Vagina (tissue), 2 donors: ENCODE measurements at places on chromosomes 16 and 17.
A peak's percentile ranks its signal among the peaks of the same experiment; 100 is the strongest.

GRCh38 chr17:32350666-32351418 lies 885 bp downstream of the ZNF207 start:
- DNase-seq = no peak

- no peak for DNase-seq
Observed at GRCh38 chr17:263773-264172, 82.3 kb upstream of the DOC2B start.

GRCh38 chr16:28895609-28896008 lies 17.3 kb downstream of the ATP2A1 start:
- no peak for DNase-seq

DNA sequence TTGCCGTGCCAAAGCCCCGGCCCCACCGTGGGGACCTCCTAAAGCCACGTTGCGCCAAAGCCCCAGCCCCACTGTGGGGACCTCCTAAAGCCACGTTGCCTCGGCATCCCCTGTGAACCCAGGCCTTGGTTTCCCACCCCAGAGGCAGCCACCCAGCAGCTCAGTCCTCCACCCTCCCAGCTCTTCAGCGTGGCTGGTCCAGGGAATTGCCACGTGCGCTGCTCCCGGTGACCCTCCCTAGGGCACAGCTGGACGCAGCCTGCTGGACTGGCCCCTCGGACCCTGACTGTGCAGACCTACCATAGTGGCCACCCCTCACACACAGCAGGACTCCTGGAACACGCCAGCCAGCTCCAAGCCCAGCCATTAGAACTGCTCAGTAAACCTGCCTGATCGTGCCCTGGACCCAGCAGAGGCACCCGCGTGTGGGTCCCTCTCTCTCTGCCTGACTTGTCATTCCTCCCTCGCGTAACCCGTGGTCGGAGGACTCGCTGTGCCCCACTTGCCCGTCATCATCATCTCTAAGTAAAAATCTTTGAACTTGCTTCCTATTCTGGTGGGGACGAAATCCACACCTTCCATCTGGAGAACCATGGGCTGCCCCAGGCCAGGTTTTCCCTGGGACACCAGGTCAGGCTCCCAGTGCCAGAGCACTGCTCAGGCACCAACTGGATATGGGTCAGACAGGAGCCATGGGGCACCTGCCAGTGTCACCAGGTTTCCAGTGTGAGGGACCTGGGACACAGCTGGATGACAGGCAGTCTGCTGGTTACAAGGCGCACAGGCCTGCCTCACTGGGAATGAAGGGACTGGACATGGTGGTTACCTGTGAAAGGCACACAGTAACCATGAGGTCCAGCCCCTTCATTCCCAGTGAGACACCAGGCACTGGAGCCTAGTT lies 5.6 kb downstream of the CIAO3 start:
- no peak for DNase-seq

GRCh38 chr16:15403392-15403995 lies 7.9 kb downstream of the MPV17L start:
- DNase-seq = no peak

GRCh38 chr17:78738698-78739097 lies 43.4 kb downstream of the CYTH1 start:
- DNase-seq = no peak

DNA sequence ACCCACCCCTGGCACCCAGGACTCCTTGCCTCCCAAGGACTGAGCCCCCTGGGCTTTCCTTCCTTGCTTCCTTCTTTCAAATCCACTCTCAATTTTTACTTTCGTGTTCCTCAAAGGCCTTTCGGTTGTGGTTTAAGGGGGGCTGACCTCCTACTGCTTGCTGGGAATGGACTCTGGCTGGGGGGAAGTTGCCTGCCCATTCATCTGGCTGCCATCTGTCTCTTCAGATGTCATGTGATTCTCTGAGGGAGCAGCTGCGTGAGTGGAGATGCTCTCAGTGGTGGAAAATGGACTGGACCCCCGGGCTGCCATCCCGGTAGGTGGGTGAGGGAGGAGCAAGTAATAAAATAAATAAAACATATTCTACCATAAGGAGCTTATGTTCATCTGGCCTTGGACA lies 93.8 kb upstream of the RPRML start:
- no peak for DNase-seq

DNA sequence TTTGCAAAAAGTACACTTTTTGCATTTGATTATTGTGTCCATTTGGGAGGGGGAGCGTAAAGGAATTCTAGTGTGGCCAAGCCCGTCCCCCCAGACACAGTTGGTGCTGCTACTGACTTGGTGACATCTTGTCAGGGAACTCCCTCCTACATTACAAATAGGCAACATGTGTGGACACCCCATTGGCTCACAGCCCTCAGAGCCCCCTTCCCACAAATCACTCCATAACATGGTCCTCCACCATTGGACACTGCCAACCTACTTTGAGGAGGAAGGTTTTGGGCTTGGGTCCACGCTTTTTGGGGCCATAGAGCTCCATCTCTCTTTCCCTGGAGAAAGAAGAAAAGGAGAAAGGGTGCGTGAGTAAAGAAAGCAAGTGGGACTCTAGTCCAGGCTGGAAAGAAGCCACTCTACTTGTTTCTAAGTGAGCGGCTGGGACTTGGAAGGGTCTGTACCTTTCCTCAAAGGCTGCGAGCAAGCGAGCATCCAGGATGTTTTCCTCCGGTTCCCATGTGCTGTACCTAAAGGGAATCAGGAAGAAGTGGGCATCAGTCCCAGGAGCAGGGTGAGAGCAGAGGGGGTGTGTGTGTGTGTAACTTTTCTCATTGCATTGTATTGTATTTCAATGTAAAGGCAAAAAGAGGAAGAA lies 958 bp downstream of the CBX8 start:
- no peak for DNase-seq

GRCh38 chr16:10865991-10866966 lies 10.7 kb upstream of the CIITA start:
- DNase-seq = no peak

GRCh38 chr16:80948886-80949493 lies 57.7 kb downstream of the CMC2 start:
- no peak for DNase-seq

DNA sequence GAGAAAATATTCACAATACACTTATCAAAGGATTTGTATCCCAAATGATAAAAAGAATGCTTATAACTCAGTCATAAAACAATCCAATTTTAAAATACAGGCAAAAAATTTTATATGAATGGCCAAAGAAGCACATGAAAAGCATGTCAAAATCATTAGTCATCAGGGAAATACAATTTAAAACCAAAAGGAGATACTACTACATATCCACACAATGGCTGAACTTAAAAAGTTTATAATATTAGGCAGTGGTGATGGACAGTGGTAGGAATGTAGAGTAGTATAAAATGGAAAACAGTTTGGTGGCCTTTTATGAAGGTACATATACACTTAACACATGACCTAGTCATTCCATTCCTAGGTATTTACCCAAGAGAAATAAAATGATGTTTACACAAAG lies 12.2 kb downstream of the CMC2 start:
- no peak for DNase-seq

- no peak for DNase-seq
Observed at GRCh38 chr17:1231456-1231855, 38.8 kb upstream of the BHLHA9 start.

DNA sequence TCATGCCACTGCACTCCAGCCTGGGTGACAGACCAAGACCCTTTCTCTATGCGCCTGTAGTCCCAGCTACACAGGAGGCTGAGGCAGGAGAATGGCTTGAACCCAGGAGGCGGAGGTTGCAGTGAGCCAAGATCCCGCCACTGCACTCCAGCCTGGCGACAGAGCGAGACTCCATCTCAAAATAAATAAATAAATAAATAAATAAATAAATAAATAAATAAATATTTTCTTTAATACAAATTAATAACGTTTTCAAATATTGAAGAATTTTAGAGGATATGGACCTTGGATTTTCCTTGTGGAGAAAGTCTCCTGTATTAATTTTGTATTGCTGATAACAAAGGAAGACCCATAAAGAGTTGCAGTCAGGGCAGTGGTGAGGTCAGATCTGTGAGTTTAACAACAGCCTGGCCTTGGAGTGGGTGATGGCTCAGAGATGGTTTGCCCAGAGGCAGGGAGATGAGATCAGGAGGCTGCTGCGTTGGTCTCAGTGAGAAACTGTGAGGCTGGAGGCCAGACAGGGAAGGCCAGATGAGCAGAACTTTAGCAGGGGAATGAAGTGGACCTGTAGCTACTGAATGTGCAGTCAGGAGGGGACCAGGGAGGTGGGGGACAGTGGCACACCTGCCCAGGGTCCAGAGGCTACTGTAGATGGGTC lies 4.4 kb upstream of the ASGR1 start:
- no peak for DNase-seq

- peak; percentile 81 for DNase-seq
Observed at GRCh38 chr16:88202207-88202745, 180.5 kb upstream of the ZNF469 start.

DNA sequence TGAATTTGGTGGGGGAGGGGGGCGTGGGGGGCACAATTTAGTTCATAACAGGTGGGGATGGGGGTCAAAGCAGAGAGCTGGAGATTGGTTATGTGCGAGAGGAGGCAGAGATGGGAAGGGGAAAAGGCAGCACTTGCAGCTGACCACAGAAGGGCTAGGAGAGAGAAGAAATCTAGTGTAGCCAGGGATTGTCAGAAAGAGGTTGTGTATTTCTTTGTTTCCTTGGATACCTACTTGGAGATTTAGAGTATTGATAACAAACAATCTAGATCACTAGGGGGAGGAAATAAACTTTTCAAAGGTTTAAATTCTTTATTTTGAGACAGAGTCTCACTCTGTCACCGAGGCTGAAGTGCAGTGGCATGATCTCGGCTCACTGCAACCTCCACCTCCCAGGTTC lies 47.1 kb upstream of the YPEL2 start:
- DNase-seq = no peak

- DNase-seq = no peak
Observed at GRCh38 chr17:29359777-29360176, 30.4 kb upstream of the TAOK1 start.

DNA sequence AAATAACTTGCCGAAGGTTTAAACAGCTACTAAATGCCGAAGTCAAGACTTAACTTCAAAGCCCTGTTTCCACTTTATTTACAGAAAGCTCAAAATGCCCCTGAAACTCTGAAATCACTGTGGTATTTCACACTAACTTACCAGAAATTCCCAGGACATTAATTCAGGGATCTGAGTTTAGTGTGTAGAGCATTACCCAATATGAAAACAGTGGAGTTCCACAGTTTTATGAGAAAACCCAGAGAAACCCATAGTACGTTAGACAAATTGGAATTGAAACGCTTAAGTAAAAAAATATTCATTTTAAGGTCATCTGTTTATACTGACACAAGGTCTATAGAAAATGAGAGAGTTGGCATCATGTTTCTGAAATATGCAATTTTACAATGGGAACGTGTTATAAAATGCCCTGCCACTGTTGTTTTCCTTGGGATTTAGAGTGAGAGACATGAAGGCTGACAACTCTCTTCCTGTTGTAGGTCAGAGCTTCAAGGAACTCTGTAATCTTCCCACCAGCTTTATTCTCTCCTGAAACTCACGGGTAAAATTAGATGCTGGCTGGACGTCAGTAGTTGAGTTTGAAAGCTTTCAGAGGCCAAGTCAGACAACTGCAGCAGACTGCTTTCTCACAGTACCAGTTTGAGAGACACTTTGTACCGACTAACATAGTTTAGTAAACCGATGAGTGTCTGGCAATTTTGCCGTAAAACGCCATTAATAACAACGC lies 139.4 kb upstream of the TBX2 start:
- no peak for DNase-seq

DNA sequence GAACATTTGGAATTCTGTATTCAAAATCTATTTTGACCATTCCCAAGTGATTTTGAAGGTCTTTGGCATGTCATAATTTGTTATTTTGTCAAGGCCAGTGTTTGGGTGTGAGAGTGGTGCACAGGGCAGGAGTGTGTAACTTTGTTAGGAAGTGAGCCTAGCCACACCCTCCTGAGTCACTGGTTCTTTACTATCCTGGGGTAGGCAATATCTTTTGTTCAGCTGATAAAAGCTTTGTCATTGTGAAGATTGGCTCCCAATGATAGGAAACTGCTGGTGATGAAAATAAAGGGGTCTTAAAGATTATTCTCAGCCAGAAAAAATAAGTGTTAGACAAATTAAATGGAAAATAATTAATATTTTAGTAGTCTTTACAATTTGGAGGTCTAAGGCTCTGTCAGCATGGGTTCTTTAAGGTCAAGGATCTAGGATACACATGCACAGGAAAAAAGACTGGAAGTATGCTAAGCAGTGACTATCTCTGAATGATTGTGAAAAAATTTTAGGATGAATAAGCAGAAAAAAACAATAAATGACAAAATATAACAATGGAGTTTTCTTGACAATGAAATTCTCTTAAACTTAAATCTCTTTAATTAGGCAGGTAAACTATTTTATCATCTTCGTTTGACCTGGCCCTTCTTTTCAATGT lies 5.1 kb downstream of the UBN1 start:
- DNase-seq = no peak

DNA sequence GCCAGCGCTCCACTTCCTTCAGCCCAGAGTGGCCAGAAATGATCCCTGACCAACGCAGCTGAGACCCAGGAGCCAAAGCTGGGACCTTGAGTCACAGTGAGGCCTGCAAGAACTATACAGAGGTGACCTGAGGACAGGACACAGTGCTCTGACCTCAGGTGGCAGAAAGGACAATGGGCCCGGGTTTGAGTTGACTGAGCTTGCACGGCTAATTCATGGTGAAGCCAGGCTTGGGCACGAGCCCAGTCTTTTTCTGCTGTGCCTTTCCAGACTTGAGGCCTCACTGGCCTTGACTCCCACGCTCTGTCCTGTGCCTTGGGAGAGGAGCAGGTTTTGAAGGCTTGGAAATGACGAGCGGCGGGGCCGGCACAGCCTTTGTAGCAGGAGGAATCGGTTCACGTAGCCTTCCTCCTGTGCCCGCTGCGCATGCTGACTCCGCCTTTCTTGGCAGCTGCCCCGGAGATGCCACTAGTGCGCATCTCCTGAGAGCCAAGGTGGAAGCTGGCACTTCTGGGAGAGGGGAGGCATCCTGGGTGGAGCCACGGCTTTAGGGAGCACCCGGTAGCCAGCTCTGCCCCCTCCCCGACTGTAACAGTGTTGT lies 34.9 kb downstream of the NDEL1 start:
- DNase-seq = peak; percentile 82

DNA sequence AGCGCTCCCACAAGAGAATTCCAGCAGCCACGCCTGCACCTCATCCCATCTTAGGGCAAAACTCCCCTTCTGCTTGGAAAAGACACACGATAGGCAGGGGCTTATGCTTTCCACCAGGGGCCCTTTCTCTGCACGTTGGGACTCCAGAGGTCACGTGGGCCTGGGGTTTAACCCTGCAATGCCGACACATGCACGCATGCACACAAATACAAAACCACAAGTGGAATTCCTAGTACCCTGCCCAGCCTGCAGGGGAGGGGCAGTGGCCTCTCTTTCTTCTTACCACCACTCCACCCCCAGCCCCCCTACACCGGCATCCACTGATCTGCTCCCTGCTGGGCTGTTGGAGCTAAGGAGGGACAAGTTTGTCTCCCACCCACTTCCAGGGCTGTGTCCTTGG lies 16.8 kb upstream of the CCDC182 start:
- DNase-seq = no peak

DNA sequence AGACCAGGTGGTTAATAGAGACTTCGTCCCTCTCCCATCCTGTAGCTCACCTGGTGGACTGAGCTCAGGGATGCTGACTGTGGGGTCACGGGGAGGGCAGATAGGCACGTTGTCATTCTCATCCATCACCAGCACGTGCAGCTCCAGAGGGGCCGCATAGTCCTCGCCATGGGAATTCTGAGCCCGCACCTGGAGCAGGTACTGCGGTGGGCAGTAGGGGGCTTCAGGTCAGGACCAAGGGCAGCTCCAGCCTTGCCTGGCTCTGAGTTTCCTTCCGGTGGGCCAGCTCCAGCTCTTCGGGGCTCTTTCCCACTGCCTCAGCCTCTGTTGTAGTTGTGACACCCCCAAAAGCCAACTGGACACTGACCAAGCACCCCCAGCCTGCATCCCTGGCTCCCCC lies 5.6 kb downstream of the CDH16 start:
- DNase-seq = no peak
